Uterus (tissue), 4 donors: ENCODE measurements at places on chromosomes 13 and 19. TPM values are rescaled to one million over a fixed set of nuclear protein-coding genes. Genes with fewer than 3 reads are reported as not detected.

Gene SYCN
- total RNA-seq = not detected

- DNase-seq = peak; percentile 64
Observed at GRCh38 chr19:46296722-46297461, at the start of gene HIF3A. TSS of gene HIF3A (plus strand) at chr19:46297042. CDS start at chr19:46297077, 35 bp downstream.

DNA sequence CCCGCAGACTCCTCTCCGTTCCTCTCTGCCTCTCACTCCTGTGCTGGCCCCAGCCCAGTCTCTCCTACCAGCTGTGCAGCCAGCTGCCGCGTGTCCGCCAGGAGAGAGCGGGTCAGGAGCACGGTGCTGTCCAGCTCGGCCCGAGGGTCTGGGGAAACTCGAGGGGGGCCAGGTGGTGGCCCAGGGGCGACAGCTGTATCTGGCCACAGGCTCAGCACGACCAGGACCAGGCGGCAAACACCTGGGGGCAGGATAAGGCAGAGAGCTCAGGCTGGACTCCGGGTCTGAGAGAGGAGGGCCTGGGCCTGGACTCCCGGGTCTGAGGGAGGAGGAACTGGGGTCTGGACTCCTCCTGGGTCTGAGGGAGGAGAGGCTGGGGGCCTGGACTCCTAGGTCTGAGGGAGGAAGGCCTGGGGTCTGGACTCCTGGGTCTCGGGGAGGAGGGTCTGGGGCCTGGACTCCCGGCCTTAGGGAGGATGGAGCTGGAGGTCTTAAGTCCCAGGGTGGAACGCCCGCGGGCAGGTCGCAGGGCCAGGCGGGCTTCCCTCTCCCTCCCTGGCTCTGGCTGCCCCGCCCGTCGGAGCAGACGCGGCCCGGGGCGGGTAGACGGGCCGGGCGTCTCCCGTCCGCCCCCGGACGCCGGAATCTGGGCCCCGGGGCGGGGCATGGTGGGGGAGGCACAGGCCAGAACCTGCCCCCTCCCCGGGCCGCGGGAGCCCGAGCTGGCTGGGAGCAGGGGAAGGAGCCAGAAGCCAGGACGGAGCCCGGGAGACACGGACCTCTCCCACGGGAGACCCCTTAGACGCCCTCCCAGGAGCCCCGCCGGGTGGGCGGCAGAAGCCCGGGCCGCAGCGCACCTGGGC lies 1.3 kb downstream of the IL11 start:
- DNase-seq = no peak

DNA sequence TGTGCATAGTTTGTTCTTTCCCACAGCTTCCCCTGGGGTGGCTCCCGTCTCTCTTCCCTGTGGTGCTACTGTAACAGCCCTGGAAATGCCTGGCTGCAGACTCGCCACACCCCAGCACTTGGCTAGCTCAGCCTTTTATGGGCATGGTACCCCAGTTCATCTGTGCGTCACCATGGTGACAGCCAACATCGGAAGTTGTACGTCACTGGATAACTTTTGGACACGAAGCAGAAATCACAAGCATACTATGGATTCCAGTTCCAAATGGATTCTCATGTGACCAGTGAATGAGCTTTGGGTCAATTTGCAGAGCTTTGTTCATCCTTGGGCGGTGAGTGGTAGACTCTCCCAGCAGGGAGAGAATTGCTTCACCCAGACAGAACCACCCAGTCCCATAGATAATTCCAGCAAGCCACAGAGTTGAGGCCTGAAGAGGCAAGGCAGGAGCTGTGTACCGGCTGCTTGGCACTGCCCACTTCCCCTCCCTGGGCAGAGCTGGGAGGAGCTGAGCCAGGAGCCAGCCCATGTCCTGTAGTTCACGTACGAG lies 54.4 kb downstream of the COL4A2 start:
- DNase-seq = peak; percentile 73

GRCh38 chr19:51342631-51343569 lies 961 bp upstream of the VSIG10L start:
- DNase-seq = no peak

GRCh38 chr13:109480011-109480955 lies 306.1 kb downstream of the IRS2 start:
- no peak for DNase-seq

Gene ZNF177
- not detected for total RNA-seq

GRCh38 chr19:53980539-53981375 lies 10.7 kb upstream of the CACNG6 start:
- DNase-seq = no peak

DNA sequence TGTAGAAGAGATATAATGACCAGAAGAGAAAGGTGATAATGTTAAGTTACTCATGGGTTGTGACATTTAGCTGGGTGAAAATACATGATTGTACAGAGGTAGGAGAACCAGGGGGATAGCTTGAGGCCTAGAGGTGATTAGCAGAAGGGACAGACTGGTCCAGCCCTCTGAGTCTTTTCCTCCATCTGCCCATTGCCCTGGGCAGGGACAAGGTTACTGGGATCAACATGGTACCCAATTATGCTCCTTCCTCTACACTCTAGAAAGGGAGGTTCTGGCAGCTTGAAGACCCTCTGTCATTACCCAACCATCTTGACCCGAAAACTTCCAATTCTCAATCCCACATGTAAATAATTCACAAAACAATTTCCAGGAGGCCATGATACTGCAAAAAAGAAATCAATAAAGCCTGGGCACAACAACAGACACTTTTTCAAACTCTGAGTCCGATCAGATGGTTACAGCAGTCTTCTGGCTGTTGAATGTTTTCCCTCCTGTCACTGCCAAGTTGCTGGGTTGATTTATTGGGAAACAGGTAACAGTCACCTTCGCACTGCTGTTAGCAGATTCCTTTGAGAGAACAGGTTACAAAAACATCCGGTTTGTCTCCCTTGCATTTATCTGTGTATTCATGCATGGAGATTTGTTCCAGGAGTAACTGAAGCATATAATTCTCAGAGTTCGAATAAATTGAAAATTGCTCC lies 239.1 kb upstream of the HTR2A start:
- DNase-seq = no peak

GRCh38 chr13:44508562-44509077 lies 67.5 kb downstream of the TSC22D1 start:
- no peak for DNase-seq

DNA sequence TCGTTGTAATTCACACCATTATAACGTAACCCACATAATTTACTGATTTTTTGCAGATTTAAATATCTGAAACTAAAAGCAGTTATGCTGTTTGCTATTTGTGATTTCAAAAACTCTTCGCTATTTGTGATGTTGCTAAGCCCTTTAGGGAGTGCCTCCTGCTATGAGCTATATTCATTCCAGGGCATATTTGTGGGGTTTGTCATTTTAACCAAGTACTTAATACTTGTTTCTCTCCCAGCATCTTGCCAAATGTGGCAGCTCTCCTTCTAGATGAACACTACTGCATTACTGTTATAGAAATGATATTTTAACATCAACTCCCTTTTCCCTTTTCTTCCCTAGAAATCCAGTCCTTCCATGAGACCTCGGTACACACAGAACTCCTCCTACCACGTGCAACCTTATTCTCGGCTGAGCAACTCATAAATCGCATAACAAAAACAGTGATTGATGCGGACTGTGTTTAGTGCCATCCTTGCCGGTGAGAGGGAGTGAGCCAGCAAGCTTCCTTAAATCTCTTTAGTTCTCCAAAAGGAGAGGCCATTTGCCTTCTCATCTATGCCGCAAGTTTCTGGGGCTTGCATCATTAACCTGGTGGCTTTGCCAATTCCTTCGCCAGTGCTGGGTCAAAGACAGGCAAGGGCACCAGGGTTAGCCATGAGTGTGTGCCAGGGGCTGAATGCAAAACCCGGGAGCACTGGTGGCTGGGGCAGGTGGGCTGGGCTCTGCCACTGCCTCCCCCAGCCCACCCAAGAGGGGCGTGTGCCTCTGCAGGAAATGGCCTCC lies 33.4 kb downstream of the RFX2 start:
- no peak for DNase-seq

- no peak for DNase-seq
Observed at GRCh38 chr13:26605845-26606244, 48.4 kb downstream of the WASF3 start.

- DNase-seq = no peak
Observed at GRCh38 chr13:97544031-97544765, 110.2 kb downstream of the RAP2A start.

DNA sequence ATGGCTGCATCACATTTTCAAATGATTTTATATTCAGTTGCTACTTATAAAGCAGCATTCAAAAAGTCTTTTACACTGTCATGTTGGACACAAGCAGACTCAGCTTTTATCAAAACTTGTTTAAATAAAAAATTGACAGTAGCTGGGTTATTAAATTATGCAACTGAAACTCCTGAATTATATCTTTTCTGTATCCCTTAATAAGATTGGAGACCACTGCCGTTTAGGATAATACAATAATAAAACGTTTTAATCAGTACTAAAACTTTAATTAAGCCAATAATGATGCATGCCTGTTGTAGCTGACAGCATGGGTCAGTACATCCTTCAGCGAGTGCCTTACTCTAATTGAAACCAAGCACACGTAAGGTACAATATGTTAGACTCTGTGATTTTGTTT lies 78.0 kb downstream of the DPY19L3 start:
- no peak for DNase-seq

Gene NACC1
- total RNA-seq = 13.4 TPM

Gene FLT3LG
- total RNA-seq = not detected

DNA sequence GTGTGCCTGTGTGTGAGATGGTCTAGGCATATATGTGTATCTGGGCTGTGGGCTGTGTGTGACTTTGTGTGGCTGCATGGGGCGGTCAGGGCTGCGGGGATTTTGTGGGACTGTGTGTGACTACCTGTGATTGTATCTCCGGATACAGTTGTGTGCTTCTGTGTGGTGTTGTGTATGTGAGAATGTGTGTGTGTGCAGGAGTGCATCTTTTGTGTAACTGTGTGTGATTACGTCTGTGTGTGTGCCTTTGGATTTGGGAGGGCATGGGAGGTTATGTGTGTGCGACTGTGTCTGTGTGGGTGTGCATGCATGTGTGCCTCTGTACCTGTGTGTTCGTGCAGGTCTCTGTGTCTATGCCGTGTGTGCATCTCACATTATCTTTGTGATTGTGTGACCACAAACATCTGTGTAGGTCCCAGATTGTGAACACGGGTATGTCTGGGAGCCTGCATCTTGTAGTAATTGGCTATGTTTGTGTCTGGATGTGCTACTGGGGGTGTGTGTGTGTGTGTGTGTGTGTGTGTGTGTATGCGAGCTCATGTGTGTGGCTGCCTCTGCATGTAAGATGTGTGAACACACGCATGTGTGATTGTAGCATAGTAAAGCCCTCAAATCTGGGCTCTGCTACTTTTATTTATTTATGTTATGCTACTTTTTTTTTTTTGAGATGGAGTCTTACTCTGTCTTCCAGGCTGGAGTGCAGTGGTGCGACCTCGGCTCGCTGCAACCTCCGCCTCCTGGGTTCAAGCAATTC lies 7.6 kb downstream of the EHD2 start:
- no peak for DNase-seq

Gene NRTN
- total RNA-seq = not detected

- DNase-seq = no peak
Observed at GRCh38 chr13:27354379-27354778, 70.0 kb upstream of the GTF3A start.

Gene OLFM2
- not detected for total RNA-seq

DNA sequence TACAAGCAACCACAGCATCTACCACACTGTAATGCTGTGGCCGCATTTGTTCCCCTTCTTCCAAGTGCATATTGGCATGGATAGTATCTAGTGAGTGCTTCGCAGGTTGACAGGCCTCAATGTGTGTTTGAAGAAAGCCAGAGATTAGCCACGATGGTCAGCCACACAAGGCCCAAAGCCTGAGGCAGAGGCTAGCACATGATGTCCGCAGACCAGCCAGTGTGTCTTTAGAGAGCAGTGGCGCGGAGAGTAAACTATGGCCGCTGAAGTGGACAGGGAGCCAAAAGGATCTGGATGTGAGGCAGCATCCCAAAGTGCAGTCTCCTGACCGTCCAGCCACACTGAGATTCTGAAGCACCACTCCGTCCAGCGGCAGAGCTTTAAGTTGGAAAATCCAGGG lies 36.0 kb downstream of the BRD4 start:
- DNase-seq = no peak

DNA sequence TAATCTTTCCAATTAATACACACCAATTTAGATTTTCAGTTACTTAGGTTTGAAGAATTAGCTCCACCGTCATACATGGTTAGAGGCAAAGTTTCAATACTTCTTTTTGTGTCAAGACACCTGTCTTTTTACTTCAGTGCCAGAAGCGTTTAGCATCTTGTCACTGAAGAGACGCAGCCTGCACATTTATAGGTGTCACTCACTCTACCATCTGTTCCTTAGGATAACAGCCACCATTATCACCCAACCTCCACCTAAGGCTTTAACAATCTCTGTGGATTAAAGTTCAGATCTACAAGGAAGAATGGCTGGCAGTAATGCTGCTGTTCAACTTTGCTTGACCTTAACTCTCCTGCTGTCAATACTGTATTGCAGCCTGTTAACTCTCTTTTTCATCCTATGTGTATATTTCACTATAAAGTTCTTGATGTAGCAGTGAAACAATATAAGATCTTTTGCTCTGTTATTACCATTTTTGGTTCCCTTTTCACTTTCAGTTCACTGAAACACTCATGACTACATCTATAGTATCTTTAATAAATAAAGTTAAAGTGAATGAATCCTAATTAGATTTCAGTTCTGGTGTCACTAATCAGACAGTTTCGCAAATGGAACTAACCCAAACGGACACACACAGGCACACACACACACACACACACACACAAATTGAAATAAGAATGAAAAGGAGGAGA lies 435.6 kb downstream of the PCDH9 start:
- DNase-seq = no peak

Gene PSG11
- not detected for total RNA-seq

DNA sequence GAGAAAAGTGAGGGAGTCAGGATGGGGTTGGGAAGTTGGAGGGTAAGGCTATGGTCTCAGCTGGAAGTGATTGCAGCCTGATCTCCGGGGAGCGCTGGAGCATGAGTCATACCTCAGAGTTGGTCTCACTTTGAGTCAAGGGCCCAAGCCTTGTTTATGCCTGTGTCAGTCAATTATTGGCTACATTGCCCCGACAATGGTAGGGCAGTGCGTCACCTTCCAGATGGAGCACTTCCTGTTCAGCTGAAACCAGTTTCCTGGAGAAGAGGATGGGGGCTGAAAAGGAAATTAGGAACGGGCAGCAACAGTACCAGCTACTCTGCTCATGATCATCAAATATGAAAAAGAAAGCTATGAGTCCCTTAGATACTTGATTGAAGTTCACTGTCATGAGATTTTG lies 60.4 kb downstream of the ADGRE1 start:
- no peak for DNase-seq

- no peak for DNase-seq
Observed at GRCh38 chr19:3844596-3844995, 24.2 kb downstream of the ZFR2 start.

Gene MBD3L2
- total RNA-seq = not detected

Gene STK24
- 65.3 TPM for total RNA-seq
